ENCODE measurements at places on chromosomes 6 and 20.

DNA sequence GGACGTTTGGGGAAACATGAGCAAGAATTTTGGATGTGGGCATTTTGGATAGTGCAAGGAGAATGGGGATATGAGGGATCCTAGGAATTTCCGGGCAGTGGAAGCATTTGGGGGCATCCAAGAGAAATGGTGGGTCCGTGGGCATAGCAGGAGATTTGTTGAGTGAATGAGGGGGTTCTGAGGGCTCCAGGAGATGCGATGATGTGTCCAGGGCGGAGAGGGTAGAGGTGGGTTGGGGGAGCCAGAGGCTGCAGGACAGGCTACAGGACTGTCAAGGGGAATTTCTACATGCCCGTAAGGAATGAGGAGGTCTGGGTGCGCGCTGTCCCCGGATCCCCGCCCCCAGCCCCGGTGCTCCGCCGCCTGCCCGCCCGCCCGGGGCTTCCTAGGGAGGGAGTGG, 364 bp downstream of the FRS3 start:
- DNase-seq = no peak

GRCh38 chr6:10409233-10409721, 5.6 kb downstream of the TFAP2A start:
- no peak for DNase-seq

GRCh38 chr6:10659699-10660348, 34.6 kb downstream of the C6orf52 start:
- no peak for DNase-seq

DNA sequence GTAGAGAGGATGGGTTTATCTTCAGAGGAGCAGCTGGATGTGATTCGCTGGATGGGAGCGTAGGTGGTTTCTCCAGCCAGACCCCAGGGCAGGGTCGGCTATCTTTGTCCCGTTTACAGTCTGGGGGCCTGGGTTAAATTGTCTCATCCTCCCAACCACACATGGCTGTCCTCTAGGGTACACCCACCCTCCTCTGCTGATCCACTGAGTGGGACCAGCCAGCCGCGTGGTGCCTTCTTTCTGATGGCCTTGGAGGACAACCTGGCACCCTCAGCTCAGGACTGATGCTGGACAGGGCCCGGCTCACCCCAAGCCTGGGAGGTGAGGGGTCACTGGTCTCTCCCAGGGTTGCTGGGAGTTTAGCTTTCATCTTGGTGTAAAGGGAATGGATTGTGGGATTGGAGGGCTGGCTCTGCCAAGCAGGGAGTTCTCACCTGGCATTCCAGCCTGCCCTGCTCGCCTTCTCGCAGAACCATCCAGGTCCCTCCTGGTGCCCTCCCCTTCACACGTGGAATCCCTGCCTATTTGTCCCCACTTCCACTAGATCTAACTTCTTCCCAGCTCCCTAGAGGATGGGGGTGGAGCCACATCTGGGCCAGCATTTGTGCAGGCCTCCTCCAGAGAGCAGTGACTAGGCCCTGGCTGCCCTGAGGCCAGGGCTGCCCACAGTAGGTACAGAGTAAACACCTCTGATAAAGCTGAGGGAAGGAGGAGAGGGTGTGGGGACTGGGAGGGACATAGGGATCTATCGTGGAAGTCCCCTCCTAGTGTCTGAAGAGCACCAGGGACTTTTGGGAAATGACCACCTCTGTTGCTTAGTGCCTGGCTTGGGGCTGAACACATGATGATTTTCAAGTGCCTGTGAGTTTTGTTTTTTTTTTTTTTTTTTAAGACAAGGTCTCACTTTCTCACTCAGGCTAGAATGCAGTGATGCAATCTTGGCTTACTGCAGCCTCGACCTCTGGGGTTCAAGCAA, 1.6 kb downstream of the ITPR3 start:
- no peak for DNase-seq

GRCh38 chr6:76593668-76594067, 521.2 kb upstream of the IMPG1 start:
- DNase-seq = no peak

DNA sequence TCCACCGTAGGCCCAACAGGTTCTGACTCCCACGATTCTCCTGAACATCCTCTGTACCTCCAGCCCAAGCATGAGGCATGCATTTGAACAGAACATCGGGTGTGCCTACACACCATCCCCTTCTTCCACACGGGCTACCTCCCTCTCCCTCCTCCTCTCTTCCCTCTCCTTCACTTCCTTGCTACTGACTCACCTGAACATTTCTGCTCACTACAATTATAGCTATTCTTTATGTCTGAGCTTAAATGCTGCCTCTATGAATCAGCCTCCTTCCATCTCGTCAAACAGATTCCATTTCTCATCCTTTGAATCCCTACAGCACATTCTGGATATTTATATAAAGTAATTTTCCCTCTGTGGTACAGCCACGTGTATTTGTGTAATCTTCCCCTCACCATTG, 71.4 kb upstream of the MYLIP start:
- DNase-seq = no peak

DNA sequence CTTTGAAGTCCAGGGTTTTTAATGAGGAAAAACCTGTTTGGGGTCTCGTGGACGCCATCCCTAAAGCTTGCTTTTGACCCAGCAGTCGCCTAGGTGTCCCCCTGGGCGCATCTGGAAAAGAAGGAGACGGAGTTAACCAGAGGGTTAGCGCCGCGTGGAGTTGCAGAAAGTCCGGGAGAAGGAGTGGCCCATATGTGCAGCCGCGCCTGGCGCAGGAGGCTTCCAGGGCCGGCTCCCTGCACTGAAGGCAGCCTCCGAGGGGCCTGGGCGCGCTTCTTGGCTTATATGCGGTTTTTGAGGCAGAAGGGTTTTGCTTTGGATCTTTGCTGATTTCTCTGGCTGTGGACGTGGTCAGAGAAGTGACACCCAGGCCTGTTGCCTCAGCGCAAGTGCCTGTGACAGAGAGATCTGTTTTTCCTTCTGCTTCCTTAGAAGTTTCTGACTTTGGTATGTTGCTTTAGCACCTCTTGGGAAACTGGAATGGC, 987 bp downstream of the TMEM181 start:
- no peak for DNase-seq

GRCh38 chr6:144162977-144163376, 12.7 kb downstream of the STX11 start:
- no peak for DNase-seq

- no peak for DNase-seq
Observed at GRCh38 chr6:13076575-13076974, 251.8 kb downstream of the TBC1D7 start.

- no peak for DNase-seq
Observed at GRCh38 chr6:33587529-33587928, 7.5 kb upstream of the BAK1 start.

DNA sequence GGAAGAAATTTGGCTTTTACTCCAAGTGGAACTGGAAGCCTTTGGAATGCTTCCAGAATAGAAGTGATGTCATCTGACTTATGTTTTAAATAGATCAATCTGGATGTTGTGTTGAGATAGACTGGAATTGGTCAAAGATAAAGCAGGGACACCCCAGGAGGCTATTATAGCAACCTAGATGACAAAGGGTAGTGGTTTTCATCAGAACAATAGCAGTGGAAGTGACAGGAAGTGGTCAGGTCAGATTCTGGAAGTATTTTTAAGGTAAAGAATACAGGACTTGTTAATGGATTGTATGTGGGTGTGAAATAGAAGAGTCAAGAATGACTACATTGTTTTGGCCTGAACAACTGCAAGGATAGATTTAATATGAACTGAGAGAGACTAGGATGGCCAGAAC, 191.4 kb downstream of the ADGRB3 start:
- no peak for DNase-seq

DNA sequence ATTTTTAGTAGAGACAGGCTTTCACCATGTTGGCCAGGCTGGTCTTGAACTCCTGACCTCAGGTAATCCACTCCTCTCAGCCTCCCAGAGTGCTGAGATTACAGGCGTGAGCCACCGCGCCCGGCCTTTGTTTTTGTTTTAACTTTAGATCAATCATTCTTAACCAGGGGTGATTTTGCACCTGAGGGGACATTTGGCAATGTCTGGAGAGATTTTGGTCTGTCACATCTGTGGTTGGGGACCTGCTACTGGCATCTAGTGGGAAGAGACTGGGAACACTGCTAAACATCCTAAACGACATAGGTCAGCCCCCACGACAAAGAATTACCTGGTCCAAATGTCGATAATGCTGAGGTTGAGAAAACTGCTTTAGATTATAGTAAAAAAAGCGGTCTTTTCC, 82.3 kb downstream of the C6orf52 start:
- no peak for DNase-seq

DNA sequence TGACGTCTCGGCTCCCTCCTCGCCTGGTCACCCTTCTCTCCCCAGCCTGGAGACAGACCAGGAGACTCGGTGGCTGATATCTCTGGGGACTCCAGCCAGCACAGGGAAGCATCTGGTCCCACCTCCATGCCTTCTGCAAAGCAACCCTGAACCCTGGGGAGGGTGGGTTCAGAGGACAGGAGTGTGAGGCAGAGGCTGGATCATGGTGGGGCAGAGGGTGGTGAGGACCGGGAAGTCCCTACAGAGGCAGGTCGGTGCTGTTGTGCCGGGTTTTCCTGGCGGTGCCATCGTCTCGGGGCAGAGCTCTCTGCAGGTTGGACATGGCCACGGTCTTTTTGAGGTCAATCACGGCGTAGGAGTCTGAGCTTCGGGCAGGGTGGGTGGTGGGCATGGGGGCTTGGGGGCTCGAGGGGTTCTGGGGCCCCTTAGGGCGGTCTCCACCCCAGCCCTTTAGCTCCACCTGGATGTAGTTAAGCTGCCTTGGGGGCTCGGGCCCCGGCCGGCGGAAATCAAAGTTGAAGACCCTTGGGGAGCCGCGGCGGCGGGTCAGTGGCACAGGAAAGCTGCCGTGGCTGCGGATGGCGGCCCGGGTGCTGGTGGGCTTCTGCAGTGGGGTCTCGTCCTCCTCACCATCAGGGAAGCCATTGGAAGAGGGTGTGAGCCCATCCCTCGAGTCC, 9.2 kb downstream of the FRS3 start:
- no peak for DNase-seq

Data from breast epithelium (tissue), 4 donors.